Psoas muscle (tissue), 8 donors: ENCODE measurements at places on chromosomes 3 and 15.
A peak's percentile ranks its signal among the peaks of the same experiment; 100 is the strongest.

DNA sequence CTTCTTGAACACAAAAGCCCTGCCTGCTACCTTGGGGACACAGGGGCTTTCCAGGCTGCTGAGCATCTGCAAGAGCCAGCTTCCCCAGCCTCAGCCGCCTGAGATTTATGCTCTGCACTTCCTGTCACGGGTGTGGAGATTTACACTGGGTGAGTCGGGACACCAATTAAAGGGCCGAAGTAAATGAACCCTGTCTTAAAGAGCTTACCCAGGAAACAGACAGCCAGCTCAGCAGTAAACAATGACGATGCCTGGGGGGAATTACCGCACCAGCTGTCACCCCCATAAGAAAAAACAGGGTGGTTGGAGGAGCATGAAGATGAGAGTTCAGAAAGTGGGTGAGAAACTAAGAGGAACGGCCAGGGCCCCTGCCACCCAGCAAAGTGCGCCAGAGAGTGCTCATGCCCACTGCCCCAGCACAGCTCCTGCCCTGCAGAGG, 37.5 kb upstream of the IQSEC1 start:
- no peak for DNase-seq

DNA sequence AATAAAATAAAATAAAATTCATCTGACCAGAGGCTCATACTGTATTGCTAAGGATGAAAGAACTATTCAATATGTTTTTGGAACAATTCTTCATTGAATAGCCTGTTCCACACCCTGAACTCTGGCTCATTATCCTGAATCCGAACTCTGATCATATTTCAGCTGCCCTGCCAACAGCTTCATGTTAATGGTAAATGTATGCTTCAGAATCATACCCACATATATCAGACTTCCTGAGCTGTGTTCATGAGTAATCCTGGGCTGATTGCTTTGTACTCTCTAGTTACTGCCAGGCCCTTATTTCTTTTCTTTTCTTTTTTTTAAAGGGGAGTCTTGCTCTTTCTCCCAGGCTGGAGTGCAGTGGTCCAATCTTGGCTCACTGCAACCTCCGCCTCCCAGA, 11.8 kb downstream of the INO80 start:
- no peak for DNase-seq

- DNase-seq: no peak
Observed at GRCh38 chr15:39442898-39443297, 138.0 kb upstream of the THBS1 start.

DNA sequence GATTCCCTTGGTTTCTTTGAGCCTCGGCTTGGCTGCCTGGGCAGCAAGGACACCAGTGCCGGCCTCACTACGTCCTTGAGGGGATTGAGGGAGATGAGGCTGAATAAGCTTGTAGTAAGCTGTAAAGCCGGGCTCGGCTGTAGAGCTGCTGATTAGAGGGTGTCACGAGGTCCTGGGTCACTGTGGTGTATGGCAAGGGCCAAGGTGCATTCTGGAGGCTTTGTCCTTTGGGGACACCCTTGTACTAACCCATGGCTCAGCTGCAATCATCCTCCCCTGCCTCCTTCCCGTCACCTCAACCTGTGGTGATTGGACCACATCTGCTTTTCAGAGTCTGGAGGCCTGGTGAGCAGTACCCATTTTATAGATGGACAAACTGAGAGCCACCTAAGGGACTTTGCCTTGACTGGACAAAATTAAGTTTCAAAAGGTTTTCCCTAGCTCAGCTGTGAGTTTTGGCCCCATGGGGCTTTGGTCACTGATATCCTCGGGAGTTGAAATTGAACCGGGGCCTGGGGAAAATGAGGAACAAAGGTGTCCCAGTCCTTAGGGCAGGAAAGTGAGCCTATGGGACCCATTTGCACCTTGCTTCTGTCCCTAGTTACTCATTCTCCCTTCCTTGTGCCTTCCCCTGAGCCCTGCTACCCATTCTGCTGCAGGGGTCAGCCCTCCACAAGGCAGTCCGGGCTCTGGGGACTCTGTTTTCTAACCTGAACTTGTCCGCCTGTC, 2.4 kb downstream of the SLC6A6 start:
- DNase-seq: no peak

DNA sequence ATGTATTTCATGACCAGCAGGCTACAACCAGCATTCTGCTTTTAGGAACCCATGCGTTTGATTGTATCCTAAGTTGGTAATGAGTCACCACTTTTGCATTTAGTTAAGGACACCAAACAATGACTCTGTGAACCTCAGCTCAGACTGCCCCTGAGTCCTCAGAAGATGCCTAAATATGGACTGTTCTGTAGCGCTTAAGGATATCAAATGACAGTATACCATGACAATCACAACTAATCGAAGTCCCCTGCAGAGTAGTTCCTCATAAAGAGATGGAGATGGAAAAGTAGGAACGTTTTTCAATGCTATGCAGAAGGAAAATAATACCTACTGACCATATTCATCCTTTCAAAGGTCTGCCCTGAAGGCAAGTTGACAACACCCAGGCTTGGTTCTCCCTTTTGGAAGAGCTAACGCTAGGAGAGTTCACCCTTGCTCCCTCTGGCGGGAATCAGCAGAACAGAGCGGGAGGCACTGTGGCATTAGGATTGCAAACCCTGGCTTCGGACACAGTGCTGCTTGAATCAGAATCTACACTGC, 508.6 kb downstream of the FHIT start:
- DNase-seq: peak; percentile 60

DNA sequence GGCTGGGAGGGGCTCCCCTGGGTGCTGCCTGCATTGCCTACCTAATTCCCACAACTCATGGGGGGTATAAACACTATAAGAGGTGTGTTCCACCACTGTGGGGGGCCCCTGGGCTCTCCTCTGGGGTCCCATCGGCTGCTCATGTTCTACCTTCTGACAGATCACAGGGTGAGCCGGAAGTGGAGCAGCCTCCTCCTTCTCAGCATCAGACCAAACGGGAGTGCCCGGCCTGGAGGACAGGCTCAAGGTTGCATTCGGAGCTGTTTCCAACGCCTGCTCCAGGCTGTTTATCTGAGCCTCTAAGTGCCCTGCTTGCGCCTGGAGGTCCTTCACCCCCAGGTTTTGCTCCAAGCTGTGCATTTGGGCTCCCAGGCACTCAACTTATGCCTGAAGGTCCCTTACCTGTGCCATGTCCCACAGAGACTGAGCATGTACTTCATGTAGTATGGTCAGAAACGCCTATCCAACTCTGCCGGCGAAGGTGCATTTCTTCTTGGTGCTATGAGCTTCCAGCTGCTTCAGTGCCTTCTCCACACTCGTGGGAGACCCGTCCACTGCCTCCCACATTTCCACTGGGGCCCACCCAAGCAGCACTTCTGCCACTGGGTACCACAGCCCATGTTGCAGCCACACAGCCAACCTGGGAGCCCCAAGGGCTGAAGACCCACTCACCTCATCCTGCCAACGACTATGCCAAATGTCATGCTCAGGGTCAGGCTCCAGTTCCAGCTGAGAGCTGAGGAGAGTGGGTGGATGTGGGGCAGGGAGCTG, 232.1 kb downstream of the IGSF11 start:
- DNase-seq: no peak

GRCh38 chr3:186612721-186613636, at the start of gene AHSG:
AHSG (plus strand) TSS chr3:186613060; CDS start chr3:186613142, 82 bp downstream.
- no peak for DNase-seq

DNA sequence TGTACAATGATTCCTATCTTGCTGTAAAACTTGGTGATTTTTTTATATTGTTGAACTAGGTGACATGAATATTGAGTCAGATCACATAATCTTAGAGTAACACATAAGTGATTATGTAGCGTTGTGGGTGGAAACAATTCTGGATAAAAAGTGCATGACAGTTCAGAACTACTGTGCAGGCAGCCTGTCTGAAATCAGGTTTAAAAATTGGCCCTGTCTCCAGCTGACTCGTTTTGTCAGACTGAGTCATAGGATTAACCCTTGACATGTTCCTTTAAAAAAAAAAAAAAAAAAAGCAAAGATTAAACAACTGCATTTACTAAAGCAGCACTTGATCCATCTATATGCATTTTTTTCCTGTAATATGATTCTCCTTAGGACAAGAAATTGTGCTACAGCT, 160.0 kb upstream of the CGNL1 start:
- no peak for DNase-seq

DNA sequence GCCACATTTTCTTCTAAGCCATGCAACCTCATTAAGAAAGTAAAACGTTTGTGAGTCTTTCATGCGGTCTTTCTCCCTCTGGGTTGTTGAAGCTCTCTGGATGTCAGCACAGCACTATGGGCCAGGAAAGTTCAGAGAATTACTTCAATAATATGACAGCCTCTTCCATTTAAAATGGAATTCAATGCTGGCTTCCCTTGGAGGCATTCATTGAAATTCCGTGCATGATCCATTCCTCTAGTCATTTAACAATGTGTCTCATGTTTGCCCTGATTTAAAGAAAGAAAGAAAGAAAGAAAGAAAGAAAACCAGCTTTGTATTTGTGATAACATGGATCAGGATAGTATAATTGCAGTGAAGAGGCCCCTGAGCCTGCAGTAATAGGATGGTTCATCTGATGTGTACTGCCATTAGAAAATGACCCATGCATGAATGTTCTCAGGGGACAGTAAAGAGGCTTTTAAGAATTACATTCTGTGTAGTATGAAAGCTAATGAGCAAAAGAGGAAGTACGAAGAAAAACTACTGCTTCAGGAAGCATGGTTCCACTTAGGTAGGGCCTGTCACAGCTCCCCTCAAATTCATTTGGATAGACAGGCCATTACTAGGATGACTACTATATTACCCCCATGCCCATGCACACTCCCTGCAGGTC, 146.0 kb downstream of the ARPP21 start:
- no peak for DNase-seq

- DNase-seq: peak; percentile 88
Observed at GRCh38 chr3:135503760-135504686, 461.5 kb upstream of the PPP2R3A start.

DNA sequence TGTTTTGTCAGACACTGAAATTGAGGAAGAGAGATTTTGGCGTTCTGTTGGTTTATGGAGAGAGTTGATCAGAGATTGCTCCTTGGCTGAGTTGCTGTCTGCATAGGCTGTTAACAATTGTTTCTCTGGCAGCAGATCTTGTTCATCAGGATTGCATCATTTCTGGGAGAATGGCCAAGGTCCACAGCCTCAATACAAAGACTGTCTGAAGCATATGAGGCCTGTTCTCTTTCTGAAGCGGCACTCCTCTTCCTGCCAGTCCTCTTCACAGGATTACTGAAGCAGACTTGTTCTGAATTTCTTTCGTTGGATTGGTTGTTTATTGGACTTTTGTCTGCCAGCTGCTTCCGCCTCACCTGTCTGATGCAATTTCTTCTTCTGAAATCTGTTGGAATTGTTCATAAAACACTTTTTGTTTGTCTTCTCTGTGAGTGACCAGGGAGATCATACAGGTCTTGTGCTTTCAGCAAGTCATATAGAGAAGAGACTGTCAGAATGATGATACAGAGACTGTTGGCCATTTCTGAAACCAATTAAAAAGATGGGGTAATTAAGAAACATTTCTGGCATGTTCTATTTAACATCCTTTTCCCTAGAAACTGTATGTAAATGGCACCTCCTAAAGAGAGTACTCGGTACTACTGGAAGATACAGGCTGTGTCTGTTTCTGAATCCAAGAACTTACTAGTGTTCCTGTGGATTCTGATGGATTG, 25.5 kb downstream of the SETD5 start:
- peak; percentile 54 for DNase-seq

GRCh38 chr3:69490235-69490634, 104.3 kb upstream of the FRMD4B start:
- DNase-seq: no peak

GRCh38 chr15:56215769-56216168, 27.9 kb downstream of the RFX7 start:
- no peak for DNase-seq

GRCh38 chr3:68485051-68485450, 447.3 kb downstream of the TAFA4 start:
- DNase-seq: no peak

- DNase-seq: peak; percentile 15
Observed at GRCh38 chr15:40452296-40453090, 11.7 kb downstream of the BAHD1 start.

DNA sequence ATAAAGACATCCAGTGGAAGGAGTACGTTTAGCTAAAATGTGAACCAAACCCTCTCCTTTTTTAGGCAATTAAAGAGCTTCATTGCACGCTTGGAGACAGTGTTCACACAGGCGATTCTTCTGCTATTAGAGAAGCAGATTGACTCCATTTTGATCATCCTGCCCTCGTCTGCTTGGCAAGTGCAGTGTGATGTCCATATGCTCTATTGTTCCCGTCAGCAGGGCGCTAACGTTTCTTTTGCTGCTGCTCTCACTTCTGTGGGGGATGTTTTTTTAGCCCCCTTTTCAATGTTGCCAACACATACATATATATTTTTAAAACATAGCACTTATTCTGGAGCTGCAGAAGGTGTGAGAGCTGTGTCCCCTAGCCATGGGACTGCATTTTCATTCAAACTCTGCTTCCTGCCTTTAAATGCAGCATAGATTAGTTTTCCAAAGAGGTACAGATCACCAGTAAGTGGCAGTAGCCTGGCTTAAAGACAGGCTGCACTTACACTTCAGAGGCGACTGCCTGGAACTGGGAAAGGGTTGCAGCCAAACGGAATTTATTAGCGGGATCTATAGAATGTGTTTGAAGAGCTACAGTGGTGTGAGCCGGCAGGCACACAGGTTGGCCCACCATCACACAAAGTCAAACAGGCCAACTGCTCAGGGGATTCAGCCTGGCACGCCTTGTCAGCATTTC, 292.6 kb upstream of the DPH6 start:
- DNase-seq: no peak

DNA sequence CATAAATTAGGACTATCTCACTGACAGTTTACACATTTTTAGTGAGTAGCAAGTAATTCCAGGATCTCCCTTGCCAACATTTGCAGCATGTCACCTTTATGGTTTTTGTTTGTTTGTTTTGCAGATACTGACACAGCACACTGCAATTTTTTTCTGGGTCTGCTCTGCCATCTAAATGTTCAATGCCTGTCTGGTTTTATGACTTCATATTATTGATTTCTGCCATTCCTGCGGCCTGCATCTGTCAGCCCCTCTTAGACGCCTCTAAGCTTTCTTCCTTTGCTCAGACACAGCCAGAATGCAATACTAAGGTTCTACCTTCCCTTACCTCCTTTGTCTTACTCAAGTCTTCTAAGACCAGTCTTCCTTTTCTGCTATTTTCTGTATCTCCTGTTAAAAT, 321.2 kb upstream of the AZI2 start:
- DNase-seq: no peak

GRCh38 chr3:17749281-17749680, 6.8 kb upstream of the TBC1D5 start:
- DNase-seq: no peak

DNA sequence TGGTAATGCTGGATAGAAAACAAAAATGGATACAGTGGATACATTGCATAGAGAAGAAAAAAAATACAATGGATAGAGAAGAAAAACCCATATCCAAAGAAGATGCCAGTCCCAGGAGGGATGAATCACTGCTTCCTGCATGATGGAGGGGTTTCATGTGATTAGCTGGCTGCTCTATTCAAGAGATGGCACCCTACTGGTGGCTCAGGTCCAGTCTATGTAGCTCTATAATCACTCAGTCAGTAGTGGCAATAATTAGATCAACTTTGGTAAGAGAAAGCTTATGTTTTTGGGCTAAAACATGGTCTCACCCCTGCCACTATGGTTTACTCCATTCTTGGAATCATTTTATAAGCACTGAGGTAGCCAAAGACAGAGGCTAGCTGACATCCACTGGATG, 33.7 kb upstream of the NOX5 start:
- no peak for DNase-seq

- DNase-seq: no peak
Observed at GRCh38 chr3:8529738-8530525, 28.3 kb downstream of the LMCD1 start.
